ENCODE measurements at places on chromosomes 7 and 10.

DNA sequence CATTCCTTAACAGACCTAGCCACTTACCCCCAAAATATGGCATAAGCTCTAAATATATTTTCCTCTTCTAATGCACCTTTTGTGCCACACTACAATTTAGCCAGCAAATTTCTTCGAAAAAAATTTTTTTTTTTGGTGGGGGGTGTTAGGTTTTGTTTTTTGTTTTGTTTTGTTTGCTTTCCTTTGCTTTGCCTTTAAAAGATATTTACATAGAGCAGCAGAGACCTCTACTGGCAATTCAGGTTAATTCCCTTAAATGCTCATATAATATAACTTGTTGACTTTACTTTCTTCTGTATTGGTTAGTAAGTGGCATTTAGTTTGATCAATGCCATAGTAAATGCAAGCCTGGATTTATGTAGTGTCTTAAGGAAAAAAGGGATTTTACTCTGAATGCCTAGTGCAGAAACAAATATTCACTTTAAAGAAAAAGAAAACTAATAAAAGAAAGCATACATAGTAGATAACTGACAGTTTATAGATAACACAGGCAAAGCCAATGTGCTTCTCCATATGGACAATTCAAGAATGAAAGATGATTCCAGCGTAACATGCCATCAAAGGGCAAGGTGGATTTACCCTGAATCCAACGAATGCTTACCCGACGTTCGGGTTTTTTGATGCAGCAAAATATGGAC lies 1250.6 kb downstream of the GATA3 start:
- no peak for DNase-seq

- DNase-seq = no peak
These were observed 10.1 kb upstream of the FOXL3 start for GRCh38 chr7:279821-280220.

DNA sequence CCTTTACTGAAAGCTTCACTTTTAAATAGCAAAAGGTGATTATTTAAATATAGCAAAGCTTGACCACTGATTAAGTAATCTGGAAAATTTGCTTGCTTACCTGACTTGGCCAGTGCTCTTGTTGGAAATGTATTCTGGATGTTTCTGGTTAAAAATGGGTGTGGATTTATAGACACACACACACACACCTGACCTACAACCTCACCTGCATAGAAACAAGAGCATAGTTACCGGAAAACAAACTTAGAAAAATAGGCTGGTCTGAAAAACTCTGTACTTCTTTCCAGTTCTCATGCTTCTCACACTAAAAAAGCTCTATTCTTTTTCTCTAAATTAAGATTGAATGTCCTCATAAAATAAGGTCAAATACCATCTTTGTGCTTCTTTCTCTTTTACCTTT lies at the start of gene AGR3:
AGR3 (minus strand) TSS at position 140 of the 400 bp plus-strand sequence. CDS start 3,365 bp downstream, outside the sequence.
- no peak for DNase-seq

DNA sequence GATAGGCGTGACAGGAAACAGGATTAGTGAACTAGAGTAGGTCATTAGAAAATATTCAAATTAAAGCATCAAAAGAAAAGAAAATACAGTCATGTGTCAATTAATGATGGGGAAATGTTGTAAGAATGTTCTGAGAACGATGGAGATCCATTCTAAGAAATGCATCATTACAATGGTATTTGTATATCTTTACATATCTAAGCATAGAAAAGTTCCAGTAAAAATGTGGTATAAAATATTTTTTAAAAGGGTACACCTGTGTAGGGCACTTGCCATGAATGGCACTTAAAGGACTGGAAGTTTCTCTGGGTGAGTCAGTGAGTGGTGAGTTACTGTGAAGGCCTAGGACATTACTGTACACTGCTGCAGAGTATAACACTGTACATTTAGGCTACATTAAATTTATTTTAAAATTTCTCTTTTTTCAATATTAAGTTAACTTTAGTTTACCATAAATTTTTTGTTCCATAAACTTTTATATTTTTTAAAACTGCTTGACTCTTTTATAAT lies 282.5 kb downstream of the BMPER start:
- no peak for DNase-seq

DNA sequence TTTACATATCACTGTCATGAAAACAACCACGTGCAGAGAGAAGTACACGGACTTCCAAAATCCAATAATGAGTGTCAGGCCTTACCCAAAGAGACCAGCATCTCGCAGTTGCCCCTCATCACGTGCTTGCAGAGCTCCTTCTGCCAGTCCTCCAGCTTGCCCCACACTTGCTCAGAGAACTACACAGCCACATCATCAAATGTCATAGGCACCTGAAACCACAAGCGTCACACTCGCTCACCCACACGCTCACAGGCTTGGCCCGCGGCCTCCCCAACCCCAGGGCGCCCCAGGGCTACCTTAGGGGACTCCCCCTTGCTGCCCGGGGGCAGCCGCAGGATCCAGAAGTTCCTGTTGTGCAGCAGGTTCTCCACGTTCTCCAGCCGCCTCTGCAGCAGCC lies 123.4 kb upstream of the ZNF746 start:
- no peak for DNase-seq

DNA sequence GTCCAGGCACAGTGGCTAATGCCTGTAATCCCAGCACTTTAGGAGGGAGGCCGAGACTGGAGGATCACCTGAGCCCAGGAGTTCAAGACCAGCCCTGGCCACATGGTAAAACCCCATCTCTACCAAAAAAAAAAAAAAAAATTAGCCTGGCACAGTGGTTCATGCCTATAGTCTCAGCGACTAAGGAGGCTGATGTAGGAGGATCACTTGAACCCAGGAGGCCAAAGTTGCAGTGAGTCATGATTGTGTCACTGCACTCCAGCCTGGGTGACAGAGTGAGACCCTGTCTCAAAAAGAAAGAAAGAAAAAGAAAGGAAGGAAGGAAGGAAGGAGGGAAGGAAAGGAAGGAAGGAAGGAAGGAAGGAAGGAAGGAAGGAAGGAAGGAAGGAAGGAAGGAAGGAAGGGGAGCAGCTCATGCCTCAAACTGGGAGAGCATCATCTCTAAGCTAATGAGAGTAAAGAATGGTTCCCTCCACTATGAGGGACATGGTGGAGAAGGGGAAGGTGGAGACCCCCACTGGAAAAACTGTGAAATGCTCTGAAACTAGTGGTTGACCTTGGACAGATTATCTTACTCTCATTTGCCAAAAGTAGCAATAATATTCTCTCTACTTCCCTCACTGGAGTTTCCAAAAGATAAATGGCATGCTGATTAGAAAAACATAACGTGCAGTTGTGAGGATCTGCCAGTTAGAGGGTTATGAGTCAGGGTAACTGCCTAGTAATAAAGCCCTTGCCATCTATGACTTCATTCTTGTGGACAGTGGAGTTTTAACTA lies 16.8 kb downstream of the GIMAP5 start:
- no peak for DNase-seq

GRCh38 chr7:28069807-28070206 lies 110.8 kb downstream of the JAZF1 start:
- no peak for DNase-seq

DNA sequence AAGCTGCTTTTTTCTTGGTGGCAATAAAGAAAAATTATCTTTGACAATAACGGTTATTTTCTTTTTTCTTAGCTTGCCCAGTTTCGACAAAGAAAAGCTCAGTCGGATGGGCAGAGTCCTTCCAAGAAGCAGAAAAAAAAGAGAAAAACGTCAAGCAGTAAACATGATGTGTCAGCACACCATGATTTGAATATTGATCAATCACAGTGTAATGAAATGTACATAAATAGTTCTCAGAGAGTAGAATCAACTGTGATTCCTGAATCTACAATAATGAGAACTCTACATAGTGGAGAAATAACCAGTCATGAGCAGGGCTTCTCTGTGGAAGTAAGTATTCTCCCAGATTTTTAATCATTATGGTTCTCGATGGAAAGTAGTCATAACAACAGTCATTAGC lies 33.0 kb downstream of the AKAP9 start:
- no peak for DNase-seq

DNA sequence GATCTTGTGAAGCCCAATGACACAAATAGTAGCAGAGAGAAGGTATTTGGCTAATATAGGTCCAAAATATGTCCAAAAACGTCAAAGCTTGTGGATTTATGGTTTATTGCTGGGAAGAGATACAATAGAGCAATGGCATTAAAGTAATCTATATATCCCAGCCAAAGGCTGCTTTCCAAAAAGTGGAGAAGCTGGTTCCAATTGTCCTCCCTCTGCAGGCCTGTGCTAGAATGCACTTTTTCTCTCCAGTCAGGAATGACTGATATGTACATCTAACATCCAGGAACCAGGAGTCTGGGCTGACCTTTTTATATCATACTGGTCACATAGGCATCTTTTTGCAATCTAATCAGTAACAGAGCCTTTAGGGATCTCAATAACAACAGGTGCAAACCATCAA lies 167.1 kb upstream of the FAM3C start:
- no peak for DNase-seq

DNA sequence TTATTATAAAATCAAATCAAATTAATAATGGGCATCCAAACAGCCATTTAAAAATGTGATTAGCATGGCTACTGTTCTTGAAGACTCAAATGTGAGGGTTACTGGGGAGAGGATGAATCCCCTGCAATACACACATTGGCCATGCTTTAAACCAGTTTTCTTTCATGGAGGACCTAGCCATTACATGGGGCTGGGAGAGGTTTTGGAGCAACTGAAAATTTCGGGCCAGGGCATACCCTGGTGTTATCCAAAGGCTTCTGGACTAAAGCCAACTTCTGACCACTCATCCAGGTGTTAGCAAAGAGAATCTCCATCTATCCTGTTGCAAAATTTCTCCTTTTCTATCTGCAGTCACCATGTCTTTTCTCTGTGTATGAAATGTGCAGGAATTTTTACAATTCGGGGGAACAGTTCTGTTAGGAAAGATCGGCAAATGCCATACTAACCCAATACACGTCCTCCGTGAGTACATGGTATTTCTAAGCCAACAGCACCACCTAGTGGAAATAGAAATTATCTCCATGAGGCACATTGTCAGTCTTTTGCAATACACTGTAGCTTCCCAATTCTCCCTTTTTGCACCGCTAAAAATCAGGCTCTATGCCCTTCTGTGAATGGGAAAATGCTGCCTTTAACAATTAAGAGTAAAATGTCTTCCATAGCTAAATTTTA lies 47.0 kb upstream of the ZNF107 start:
- DNase-seq = no peak
